ENCODE measurements at places on chromosomes 16 and 17.

DNA sequence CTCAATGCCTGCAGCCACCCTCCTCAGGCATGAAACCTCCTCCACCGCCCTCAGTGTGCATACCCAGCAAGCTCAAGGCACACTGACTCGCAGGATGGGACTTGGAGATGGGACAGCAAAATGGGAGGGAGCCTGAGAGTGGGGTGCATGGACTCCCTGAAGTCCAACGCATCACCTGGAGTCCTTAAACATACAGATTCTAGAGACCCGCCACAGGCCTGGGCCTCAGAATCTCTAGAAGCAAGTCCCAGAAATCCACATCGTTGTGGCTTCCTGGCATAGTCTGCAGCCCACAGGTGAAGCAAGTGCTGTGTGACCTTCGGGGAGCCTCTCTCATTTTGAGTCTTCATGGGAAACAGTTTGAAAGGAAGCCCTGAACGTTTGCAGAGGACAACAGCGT, 3.6 kb upstream of the TBX21 start:
- no peak for DNase-seq

DNA sequence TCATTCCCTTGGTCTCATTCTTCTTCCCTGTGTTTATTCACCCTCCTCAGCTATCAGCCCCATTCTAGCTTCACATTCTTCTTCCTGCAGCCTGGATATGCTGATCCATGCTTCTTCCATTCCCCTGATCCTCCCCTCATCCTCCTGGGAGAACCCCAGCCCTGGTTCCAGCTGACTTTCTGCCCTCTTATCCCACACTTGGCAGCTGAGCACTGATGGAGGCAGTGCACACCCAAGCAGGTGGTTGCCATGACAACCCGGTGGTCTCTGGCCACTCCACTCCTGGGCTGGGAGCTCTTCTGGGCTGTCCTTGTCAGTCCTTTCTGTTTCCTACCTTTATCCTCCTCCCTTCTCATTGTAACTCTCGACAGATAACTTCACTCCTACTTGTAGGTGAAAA, 16.7 kb upstream of the TUBG2 start:
- no peak for DNase-seq

DNA sequence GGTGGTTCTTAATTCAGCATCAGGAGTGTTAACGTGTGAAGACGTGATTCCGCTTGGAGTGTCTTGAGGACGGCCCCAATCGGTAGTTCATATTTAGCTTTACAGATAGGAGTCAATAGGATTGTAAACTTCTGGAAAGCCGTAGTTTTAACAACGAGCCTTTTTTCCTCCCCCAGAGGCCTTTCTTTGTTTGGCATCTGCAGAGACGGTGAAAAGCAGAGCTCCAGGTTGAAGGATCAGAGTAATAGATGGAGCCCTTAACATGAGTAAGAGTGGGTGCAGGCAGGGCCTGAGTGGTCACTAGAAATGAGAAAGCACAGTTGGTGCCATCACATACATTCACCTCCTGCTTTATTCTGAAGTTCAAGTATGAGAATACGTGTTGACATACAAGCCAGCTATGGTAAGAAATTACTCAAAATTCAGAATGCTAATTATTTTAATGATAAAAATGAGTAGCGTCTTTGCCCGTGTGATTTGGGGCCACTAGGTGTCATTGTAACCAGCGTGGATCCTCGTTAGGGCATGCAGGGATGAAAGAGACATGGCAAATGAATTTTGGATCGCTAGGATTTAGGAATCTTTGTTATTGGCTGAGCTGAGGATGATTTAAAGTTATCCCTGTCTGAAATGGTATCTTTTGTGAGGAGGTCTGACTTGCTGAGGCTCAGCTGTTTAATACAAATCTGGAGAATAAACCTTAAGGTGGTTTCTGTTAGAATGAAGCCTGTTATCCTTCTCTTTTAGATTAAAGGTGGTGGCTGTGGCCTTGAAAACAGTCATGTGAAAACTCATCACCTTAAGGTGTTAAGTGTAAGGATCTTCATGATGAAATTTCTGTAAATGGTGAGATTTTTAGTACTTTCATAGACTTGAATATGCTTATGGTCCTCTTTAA, 18.6 kb downstream of the PRCD start:
- no peak for DNase-seq

DNA sequence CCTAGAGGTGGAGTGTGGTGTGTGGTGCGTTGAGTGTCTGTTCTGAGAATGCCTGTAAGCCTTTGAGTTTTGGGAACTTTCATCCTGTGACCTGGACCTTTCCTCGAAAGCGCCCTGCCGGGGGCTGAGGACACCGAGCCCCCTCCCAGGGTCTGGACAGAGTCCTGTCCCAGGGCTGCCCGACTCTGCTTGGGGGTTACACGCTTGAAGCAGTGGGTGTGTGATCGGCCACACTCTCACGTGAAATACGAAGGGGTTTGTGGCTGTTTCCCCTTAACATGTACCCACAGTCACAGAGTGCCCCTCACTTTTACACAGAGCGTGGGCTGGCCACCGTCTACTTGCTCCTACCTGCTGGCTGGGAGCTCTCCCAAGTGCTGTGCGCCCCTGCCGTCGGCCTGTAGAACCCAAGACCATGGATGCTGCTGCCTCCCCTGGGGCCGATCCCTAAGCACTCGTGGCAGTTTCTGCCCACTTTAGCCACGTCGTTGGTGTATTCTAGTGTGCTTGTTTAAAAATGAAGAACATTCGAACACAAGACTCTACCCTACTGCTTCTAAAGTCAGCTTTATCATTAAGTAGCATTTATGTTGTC, 6.8 kb downstream of the ZNF750 start:
- DNase-seq: no peak

DNA sequence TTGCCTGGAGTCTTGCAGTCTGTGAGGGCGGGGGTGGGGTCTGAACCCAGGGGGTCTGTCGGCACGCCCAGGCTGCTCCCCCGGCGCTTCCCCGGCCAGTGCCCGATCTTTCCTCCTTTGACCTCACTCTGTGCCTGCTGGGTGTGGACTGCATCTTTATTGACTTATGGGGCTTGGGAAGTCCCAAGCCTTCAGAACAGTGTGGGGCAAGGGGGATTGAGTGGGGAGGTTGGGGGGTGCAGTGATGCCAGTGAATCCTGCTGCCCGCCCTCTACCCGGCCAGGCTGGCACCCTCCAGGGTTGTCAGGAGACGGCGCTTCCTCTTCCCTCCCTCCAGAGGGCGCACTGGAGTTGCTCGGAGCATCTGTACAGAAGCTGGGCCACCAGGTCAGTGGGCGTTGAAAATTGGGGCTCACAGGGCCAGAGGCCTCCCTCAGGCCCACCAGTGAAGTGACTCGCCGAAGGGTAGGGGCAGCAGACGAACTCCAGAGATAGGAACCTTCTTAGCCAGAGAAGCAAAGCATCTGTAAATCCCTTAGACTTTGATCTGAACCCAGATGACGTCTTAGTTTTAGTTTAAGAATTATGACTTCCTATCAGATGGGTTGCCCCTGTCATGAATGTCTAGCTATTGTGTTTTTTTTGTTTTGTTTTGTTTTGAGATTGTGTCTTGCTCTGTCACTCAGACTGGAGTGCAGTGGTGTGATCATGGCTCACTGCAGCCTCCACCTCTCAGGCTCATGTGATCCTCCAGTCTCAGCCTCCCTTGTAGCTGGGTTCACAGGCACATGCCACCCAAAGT, 184.8 kb upstream of the CIBAR2 start:
- peak; percentile 61 for DNase-seq

Data from CD14-positive monocyte (primary cell).